ENCODE measurements at places on chromosomes 7 and 10.

DNA sequence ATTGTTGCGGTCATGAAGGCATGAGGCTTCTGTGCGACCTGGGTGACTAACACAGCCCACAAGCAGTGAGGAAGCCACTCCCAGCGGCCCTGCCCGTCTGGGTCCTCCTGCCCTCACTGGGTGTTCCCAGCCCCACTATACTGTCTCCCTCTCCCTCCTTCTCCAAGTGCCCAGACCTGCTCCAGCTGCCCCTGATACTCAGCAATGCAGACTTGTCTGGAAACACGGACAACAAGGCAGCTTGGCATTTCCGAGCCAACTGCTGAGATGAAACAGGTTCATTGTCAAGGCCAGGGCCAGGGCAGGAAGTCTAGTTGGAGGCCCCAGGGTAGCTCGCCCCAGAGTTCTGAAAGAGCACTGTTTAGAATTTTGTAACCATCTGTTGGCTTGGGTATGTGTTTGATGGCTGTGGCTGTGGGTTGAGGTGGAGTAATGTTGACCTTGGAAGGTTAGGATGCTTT lies 95.7 kb downstream of the RBM20 start:
- no peak for DNase-seq

- DNase-seq, result no peak
Observed at GRCh38 chr10:112832361-112832878, 117.6 kb upstream of the TCF7L2 start.

DNA sequence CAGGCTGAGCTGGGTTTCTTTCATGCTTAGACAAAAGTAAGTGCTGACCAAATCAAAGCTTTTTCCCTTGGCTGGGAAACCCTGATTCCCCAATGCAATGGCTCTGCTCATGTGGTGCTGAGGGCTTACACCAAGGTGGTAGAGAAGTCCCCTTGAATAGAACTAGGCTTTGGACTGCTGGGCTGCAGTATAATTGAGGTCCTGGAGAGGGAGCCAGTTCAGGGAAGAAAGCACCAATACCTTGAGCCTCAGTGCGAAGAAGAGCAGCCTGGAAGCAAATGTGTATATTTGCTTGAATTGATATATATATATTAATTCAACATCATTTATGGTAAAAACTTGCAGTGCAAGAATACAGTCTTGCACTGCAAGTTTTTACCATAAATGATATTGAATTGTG lies 391.1 kb downstream of the RPS24 start:
- no peak for DNase-seq

- DNase-seq, result no peak
Observed at GRCh38 chr7:42552227-42552626, 315.2 kb upstream of the GLI3 start.

GRCh38 chr10:131421381-131421780 lies 109.9 kb upstream of the TCERG1L start:
- no peak for DNase-seq

DNA sequence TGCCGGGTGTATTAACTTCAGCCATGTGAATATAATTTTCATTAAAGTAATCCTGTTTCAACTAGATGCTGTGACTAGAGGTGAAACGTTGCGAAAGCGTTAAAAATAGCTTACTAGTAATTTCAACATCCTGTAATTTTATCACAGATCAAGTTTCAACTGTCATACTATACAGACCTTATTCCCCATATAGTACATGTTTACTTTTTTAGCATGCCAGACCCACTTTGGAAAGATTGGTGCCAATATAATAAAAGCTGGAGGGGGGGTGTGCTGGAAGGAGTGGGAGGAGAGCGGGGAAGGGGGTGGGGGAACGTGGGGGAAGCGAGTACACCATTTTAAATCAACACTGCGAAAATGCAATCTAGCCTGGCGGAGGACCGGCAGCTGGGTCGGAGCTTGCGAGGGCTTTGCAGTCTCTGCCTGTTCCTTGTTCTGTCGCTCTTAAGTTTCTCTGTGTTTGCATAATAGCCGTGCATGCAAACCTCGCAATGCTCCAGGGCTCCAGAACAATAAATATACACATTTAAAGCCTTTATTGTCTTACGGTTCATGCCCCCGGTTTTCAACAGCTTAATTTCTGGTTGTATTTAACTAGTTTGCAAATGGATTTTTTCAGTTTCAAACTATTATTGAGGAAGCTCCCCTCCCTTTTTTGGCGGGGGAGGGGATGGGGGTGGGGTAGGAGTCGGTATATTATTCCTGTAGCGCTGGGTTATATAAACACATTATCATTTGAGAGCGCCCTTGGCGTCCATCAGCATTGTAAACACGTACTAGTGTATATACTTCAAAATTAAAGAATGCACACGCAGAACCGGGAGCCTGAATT lies 1.3 kb upstream of the ARID5B start:
- no peak for DNase-seq

- DNase-seq, result no peak
Observed at GRCh38 chr7:126493801-126494200, 758.9 kb downstream of the GRM8 start.

GRCh38 chr7:77664715-77665114 lies 31.5 kb upstream of the RSBN1L start:
- DNase-seq, result no peak

GRCh38 chr7:12884856-12885440 lies 197.5 kb downstream of the ARL4A start:
- no peak for DNase-seq

GRCh38 chr7:22660293-22660692 lies 66.7 kb upstream of the IL6 start:
- no peak for DNase-seq

DNA sequence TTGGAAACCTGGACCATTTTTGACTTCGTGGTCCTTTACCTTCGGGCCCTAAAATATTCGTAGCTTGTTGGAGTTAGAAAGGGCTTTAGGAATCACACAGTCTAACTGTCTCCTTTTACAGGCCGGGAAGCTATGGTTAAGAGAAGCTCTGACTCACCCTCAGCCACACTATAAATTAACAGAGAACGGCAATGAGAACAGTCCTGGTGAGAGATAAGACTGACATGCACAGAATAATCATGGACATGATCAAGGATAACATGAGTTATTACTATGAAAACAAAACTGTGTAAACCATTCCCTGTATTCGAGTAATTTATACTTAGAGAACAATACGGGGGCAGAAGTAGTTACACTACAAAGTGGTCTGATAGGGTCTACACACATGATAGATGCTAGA lies 162.5 kb upstream of the MALRD1 start:
- no peak for DNase-seq

- DNase-seq, result no peak
Observed at GRCh38 chr10:5860066-5860465, 29.6 kb downstream of the ANKRD16 start.

DNA sequence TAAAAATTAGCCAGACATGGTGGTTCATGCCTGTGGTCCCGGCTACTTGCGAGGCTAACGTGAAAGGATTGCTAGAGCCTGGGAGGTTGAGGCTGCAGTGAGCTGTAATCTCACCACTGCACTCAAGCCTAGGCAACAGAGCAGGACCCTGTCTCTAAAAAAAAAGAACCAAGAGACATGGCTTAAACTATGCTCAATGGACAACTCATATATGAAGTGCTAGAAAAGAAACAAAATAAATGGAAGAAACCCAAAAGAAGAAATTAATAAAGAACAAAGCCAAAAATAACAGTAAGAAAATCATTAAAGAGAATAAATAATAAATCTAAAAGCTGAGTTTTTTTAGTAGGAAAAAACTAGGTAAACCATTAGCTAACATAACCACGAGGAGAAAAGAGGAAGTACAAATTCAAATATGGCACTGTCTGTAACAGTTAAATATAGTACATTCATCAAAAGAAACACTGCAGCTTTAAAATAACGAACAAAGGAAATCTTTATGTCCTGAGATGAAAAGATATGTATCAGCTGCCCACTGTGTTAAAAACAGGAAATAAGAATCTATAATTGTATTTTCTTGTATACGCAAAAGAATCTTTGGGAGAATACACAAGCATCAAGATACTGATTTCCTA lies 48.7 kb downstream of the UPF2 start:
- no peak for DNase-seq

DNA sequence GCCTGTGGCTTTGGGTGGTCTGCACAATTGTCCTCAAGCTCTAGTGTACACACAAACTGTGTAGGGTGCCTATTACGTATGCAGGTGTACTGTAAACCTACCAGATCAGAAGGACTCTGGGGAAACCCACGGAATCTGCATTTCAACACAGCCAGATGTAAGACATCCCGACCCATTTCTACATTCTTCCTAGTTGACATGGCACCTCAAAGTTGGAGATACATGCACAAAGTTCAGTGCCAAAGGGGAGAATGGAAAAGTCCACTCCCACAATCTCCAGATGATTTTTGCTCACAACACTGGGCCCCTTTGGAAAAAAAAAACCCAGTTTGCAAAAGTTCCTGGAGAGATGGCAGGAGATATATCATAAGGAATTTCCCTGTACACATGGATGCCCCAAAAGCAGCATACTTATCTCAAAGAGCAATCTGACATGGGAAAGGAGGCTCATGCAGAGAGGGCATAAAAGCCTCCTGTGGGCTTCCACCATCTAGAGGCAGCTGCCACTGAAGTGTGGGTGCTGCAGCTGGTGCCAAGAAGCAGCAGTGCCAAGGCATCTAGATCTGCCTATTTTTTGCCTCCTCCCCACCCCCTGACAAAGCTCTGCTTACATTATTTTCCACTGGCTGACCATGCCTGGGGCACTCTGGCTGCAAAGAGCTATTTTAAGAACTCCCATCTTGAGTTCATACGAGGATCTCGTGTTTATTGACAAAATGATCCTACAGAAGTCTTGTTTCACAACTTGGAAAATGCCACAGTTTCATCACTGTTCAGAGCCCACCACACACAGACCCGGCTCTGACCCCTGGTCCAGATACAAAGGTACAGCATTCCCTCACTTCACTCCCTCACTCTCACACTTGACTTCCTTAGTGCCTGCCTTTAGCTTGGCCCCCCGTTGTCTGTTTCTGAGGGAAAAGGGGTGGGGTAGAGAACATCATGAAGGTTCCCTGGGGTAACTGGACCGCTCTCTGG lies 12.9 kb downstream of the TECTB start:
- peak; percentile 42 for DNase-seq

- no peak for DNase-seq
Observed at GRCh38 chr10:103818105-103818504, 37.3 kb downstream of the SH3PXD2A start.

- no peak for DNase-seq
Observed at GRCh38 chr10:87094373-87095235, at the start of the genes GLUD1 and SHLD2. Gene GLUD1 (minus strand): TSS chr10:87094843. CDS start chr10:87094769, 74 bp downstream. Gene SHLD2 (plus strand): TSS chr10:87095206. CDS start chr10:87151355, 56,149 bp downstream.

GRCh38 chr10:13809427-13809826 lies 222.7 kb downstream of the PRPF18 start:
- DNase-seq, result no peak

DNA sequence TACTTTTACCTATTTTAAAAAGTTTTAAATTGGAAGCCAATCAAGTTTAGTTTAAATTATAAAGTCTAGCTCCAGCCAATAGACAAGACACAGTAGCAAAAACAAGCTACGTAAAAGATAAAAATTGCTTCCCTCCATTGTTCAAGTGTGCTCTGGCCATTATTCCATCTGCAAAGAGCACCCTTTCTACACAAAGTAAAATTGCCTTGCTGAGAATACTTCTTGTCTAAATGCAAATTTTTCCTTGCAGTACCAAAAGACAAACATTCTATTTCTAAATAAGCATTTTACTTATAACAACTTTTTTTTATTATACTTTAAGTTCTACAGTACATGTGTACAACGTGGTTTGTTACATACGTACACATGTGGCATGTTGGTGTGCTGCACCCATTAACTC lies 75.9 kb upstream of the ZNF746 start:
- DNase-seq, result no peak

DNA sequence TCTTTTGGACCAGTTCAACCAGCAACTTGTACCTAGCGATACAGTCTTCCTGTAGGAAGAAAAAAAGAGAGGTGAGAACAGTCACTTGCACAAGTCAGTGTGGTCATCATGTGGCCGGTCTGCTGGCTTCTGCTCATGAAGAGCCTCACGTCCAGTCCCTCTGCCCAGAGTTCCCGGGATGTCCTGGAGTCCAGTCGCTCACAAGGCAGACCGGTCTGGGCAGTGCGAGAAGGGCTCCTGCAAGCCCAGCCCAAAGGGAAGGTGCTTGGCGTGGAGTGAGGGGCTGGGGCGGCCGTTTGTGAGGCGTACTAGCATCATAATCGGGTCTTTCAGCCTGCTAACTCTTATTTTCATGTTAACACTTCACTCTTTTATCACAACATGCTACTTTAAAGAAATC lies 222.7 kb downstream of the MLLT10 start:
- DNase-seq, result no peak

DNA sequence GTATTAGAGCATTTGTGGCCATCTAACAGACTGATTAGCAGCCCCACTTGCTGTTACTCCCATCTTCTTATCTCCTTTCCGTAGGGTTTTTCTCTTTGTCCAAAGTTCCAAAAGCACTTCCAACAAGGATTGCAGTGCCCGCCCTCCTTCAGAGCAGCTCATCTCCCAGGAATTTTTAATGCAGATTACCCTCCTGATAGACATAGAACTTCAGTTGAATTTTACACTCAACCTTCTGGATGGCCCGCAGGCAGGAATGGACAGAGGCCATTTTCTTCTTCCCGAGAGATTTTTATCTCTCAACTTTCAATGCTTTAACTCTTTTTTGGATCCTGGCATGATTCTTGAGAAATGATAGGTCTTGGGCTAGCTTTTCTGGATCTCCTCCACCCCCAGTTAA lies 23.3 kb downstream of the PRKG1 start:
- DNase-seq, result no peak

DNA sequence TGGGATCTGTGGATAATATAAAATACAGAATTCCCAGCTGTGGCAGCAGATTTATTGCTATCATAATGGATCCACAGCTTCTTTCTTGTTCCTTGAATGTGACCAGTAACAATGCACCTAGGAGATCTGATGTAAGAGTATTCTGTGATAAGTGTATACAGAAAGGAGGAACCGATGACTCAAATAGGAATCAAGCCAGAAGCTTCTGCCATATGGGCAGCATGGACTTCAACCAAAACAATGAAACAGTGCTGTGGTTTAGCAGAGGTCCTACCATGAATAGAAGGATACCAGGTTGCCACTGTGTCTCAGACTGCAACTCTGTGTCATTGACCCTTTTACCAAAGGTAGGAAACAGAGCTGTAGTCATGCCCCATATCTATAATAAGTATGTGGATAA lies 81.8 kb downstream of the PTPRZ1 start:
- no peak for DNase-seq

GRCh38 chr10:17682236-17682946 lies 38.4 kb downstream of the STAM start:
- DNase-seq, result no peak
